Right renal cortex interstitium (tissue), 3 donors: ENCODE measurements at places on chromosomes 7 and 10.

DNA sequence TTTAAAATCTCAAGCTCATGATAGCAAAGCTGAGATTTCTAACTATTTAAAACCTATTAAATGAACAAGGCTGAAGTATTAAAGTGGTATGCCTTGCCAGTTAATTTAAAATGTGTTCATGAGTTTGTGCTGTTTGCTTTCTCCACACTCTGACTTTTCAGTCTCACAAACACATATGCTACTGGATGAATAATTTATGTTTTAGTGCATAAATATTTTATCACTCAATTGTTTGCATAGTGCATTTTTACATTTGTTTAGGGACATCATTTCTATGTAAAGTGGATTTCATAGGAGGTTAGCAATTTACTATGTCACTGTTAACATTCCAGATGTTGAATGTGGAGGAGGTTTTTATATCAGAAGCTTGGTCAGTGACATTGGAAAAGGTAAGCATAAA, 36.0 kb downstream of the TRUB1 start:
- DNase-seq = no peak

- DNase-seq = no peak
Measured at GRCh38 chr7:28847681-28848080, 110.4 kb downstream of the TRIL start.

- no peak for DNase-seq
Measured at GRCh38 chr10:30980951-30981616, 50.6 kb downstream of the ZNF438 start.

- DNase-seq = no peak
Measured at GRCh38 chr10:1870491-1870890, 133.2 kb upstream of the ADARB2 start.

DNA sequence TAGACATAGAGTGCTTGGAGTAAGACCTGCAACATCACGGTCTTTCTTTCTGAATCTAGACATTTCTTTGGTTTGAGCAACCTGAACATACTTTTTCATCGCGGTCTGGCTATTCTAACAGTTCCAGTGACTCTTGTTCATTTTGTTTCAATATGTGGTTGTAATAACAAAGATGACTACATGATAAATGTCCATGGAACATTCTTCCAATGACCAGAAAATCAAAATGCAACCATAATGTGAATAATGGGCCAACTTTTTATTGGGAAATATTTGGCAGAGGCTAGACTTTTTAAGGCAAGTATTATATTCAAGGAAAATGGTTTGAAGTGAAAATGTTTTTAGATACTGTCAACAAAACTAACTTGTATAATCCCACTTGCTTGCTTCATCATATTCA, 282.5 kb downstream of the INHBA start:
- no peak for DNase-seq

DNA sequence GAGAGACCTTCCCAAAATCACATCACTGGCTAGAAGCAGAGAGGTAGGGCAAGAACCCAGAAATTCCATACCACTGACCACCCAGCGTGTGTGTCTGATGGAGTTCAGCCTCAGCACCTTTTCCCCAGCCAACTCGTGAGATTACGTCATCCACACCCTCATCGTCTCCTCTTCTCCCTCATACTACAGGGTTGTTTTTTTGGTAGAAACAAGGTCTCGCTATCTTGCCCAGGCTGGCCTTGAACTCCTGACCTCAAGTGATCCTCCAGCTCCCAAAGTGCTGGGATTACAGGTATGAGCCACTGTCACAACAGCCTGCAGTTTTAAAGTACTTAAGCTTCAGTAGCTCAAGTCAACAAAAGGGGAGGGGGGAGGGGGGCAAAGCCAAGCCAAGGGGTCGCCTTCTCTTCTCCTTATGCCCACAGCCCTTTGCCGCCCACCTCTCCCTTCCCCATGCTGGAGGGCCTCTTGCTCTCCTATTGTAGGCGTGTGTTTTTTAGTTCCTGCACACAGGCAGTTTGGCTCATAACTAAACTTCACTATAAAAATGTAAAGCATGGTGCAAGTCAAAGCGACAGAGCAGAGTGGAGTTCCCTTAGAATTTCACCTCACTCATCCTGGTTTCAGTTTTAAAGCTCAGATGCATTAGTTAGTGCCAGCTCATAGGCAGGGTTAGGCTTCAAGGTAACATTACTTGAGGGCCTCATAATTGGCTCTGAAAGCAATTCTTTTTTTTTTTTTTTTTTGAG, 5.2 kb upstream of the PRDX3 start:
- no peak for DNase-seq

GRCh38 chr10:70280099-70280498, 3.7 kb downstream of the NPFFR1 start:
- no peak for DNase-seq

DNA sequence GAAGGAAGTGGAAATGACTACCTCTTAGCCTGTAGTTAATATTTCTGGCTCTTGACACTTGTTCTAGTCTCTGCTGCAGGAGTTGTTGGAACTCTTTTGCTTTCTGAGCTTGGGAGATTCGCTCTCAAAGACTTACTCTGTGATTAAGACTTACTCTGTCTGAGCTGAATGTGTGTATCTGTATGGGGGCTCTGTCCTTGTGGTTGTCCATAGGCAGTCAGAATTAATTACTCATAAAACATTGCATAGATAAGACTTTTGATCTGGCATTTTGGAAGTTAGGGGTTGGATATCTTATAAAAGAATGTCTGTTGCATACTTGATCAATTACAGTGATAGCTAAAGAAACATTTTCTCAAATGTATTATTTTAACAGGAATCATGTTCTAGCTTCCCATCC, 199.2 kb upstream of the KIAA1217 start:
- DNase-seq = no peak

- DNase-seq = no peak
Measured at GRCh38 chr7:94444813-94445212, 50.1 kb downstream of the COL1A2 start.

DNA sequence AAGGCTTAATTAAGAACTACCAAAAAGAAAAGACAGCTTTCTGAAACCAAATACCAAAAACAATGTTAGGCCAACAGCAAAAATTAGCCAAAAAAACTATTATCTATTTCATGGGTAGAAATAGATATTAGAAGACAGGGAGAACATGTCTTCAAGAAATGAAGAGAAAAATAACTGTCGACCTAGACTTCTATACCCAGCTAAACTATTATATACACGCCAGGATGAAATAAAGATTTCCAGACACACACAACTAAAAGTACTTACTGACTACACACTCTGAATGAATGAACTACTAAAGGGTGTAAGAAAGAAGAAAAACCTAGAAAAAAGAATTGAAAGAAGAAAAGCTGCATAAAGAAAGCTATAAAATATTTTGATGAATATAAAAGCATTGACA, 11.5 kb upstream of the CDHR3 start:
- DNase-seq = no peak

GRCh38 chr10:97049670-97050069, 136.1 kb downstream of the SLIT1 start:
- DNase-seq = no peak

DNA sequence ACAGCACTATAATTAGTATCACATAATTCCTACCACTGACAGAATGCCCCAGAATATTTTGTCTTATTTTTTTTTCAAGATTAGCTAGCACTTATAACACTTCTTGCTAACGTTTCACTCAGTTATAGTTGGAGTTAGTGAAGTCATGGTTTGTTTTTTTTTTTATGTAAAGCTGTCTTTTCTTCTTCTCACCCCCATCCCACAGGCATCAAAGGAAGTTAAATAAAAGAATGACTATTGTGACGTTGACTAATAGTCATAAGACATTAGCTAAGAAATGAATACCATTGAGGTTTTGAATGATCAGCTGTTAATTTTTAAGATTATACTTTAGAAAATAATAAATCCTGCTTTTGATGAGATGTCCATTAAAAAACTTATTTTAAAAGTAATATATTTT, 498.3 kb downstream of the GFRA1 start:
- DNase-seq = no peak

- DNase-seq = no peak
Measured at GRCh38 chr7:69765879-69766278, 167.6 kb downstream of the AUTS2 start.

DNA sequence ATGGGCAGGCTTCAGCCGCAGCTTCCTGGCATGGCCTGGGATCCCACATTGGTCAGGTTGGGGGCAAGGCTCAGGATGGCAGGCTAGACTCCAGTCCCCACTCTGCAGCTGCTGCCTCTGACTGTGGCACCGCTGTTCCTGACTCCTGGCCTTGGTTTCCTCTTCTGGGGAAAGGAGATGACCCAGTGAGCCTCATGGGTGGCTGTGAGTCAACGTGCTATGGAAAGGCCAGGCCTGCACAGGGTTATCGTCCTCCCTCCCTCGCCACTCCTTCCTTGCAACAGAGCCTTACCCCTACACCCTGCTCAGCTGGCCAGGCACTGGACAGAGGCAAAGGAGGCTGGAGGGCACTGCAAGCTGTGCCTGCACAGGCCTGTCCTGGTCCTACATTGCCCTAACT, 36.1 kb upstream of the CHST15 start:
- DNase-seq = no peak

- no peak for DNase-seq
Measured at GRCh38 chr7:84812021-84812420, 374.8 kb downstream of the SEMA3D start.

DNA sequence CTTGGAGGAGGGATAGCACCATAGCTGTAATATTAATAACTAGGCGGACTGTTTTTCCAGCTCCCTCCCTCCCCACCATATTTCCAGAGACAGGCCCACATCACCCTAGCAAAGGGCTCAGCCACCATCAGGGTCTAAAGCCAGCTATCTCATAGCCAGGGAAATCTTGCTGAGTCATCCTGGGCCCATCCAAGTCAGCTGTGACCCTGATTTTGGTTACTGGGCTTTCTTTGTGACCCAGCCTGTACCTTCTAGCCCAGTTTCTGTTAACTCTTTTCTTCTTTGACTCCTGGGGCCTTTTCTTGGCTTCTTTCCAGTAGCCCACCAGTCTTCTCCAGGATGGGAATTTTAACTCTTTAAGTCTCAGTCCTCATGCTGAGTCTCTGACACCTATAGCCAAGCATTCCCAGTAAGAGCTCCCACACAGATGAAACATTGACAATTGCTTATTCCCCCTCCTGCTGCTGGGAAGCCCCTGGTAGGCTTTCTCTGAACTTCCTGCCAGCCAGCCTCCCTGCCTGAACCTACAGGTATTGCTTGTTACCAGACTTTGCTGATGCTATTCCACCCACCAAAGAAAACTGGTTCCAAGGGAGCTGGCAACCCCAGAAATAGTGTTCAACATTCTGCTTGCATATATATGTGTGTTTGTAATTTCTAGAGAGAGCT, 34.8 kb upstream of the ADO start:
- no peak for DNase-seq

DNA sequence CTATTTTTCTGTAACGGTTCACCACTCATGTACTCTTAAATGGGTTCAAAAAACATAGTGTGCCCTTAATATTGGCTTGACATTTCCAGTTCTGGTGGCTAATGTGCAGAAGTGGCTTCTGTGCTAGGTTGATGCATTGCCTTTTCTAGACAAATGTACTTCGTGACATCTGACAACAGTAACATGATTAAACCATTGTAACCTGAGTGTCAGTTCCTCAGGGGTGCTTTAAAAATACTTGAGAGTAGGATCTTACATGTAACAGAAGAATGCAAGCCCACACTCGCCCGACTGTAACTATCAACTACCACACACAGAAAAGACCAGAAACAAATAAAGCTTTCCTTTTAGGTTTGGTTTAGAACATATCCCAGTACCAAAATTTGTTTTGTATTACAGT, 393.4 kb upstream of the NFE2L3 start:
- DNase-seq = no peak

DNA sequence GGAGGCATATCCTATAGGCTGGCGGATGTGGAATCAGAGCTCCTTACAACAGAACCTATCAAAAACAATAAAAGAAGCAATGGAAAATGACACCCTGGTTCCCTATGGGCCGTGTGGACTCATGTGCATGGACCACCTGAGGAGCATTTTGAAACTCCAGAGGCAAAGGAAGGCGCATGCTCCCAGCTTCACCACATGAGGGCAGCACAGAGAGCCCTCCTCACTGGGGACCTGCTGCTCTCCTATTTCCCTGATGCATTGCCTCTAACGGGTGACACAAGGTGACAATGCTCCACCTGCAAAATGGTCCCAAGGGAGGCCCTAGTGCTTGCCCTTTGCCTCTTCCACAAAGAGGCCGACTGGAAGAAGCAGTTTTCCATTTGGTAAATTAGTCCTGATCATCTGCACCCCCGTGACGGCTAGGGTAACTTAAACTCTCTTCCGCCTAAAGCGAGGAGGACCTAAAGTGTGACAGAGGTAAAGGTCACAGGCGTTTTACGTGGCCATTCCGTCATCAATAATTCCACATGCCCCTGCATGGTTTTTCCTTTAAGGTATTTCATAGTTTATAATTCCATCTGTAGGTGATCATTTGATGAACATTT, 67.7 kb downstream of the GPAM start:
- DNase-seq = no peak

- DNase-seq = no peak
Measured at GRCh38 chr7:69827140-69827539, 228.9 kb downstream of the AUTS2 start.
